Aorta (tissue), 5 donors: ENCODE measurements at places on chromosomes 1 and 21. TPM values are rescaled to one million over a fixed set of nuclear protein-coding genes. Genes with fewer than 3 reads are reported as not detected.

GRCh38 chr21:23131177-23131576 lies 2133.0 kb downstream of the NCAM2 start:
- no peak for DNase-seq
- no peaks in the 10 kb centered on the region for H3K36me3 ChIP-seq
- H3K4me3 ChIP-seq: no peak overlapping the region

DNA sequence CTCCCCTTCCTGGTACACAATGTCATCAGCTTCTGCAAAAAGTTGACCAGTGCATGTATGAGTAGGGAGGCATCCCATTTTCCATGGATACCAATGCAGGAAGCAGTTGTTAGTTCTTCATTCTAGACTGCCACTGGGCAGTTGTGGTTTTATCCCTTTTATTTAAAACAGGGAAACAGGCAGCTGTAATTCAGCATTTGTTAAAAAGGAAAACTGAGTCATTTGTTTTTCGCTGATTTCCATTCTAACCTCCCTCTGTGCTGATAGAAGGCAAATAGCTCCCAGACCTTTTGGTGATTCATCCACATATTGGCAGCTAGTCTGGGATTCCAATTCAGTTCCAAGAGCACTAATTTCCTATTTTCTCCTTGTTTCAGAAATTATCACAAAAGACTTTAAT lies 21.1 kb upstream of the ABCA4 start:
- no peak overlapping the region for H3K27ac ChIP-seq
- H3K36me3 ChIP-seq: no peaks in the 10 kb centered on the region
- H3K4me3 ChIP-seq: no peak overlapping the region

DNA sequence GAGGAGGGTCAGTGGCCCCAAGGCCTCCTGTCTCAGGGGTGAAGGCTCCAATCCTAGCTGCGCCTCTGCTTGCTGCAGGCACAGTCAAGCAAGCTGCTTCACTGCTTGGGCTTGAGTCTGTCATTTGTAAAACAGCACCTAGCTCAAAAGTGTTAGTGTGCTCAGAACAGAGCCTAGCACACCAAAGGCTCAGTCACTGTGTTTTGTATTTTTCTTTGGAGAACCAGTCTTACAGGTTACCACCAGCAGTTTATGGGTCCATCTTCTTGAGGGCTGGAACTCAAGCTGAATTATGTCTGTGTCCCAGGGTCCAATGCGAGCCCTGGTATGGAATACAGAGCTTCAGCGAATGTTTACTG lies 113.6 kb downstream of the DMRTB1 start:
- H3K4me1 ChIP-seq: no peaks in the 10 kb centered on the region
- no peaks in the 10 kb centered on the region for H3K27me3 ChIP-seq
- no peak overlapping the region for H3K27ac ChIP-seq

- DNase-seq: no peak
- no peaks in the 10 kb centered on the region for H3K27me3 ChIP-seq
- no peaks in the 10 kb centered on the region for H3K4me1 ChIP-seq
- H3K4me3 ChIP-seq: no peak overlapping the region
Measured at GRCh38 chr1:155136748-155137147, 1.1 kb downstream of the SLC50A1 start.

DNA sequence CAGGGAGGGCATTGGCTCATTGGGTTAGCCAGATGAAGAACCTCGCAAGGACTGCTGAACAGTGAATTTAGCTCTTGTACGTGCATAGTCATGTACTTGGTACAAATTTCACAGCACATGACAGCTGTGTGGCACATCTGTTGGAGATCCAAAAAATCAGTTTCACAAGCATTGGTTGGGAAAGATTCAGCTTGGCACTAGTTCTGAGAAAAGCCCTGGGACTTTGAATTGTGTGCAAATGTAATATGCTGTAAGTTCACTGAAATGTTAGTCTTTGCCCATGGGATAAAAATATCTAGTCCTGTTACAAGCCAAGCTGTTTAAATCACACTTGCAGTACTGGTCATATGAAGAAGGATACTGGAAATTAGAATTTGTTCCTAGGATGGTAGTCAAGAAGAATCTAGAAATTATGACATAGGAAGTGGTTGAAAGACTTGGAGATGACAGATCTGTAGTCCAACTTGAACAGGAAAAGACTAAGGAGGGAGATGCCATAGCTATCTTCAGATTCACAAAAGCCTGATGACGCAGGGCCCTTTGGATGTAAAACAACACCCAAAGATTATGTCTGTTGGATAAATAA lies 19.2 kb downstream of the LAMC2 start:
- no peak overlapping the region for H3K27ac ChIP-seq
- H3K4me1 ChIP-seq: no peaks in the 10 kb centered on the region
- DNase-seq: no peak
- no peak overlapping the region for H3K4me3 ChIP-seq
- no peaks in the 10 kb centered on the region for H3K36me3 ChIP-seq
- H3K27me3 ChIP-seq: no peaks in the 10 kb centered on the region

- no peaks in the 10 kb centered on the region for H3K27me3 ChIP-seq
- peak overlapping the region; percentile 65 for H3K4me3 ChIP-seq
- DNase-seq: no peak
- H3K4me1 ChIP-seq: peaks cover 3% of the 10 kb centered on the region
- peaks cover 12% of the 10 kb centered on the region for H3K36me3 ChIP-seq
Measured at GRCh38 chr1:155272466-155273342, 600 bp downstream of the CLK2 start.

DNA sequence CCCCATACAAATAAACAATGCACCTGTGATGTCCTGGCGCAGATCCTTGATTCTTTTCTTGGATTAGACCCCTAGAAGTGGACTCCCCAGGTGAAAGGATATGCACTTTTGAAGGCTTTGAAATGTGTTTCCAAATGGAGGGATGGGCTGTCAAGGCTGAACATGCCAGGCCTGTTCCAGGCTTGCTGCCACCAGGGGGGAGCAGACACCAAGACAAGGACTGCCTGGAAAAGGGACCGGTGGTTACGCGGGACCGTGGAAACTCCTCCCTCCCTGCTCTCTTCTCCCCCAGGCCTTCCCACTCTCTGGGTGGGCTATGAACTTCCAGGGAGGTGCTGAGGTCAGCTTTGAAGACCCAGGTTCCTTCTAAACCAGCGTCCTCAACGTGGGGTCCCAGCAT lies 12.7 kb downstream of the C1QB start:
- H3K4me1 ChIP-seq: no peaks in the 10 kb centered on the region
- H3K4me3 ChIP-seq: no peak overlapping the region
- H3K27ac ChIP-seq: no peak overlapping the region
- no peak for DNase-seq
- H3K27me3 ChIP-seq: no peaks in the 10 kb centered on the region
- H3K36me3 ChIP-seq: no peaks in the 10 kb centered on the region

GRCh38 chr1:25247829-25248754 lies 838 bp upstream of the RSRP1 start:
- no peaks in the 10 kb centered on the region for H3K27me3 ChIP-seq
- H3K4me1 ChIP-seq: no peaks in the 10 kb centered on the region
- H3K4me3 ChIP-seq: peak overlapping the region; percentile 1
- H3K27ac ChIP-seq: no peak overlapping the region
- DNase-seq: no peak
- H3K36me3 ChIP-seq: no peaks in the 10 kb centered on the region

DNA sequence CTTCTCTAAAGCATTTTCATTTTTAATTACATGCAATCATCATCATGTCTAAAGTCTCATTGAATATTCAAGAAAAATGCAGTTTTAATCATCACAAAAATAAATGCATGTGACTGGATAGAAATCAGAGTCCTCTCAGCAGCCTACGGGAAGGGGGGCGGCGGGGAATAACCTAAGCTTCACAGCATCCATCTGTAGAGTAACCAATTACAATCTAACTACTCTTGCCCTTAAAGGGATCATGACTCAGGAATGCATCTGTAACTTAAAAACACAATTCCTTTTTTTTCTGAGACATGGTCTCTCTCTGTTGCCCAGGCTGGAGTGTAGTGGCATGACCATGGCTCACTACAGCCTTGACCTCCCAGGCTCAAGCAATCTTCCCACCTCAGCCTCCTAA lies 22.6 kb downstream of the MTF1 start:
- no peaks in the 10 kb centered on the region for H3K27me3 ChIP-seq
- no peak overlapping the region for H3K4me3 ChIP-seq
- H3K36me3 ChIP-seq: peaks cover 12% of the 10 kb centered on the region
- DNase-seq: no peak

- H3K4me1 ChIP-seq: no peaks in the 10 kb centered on the region
- DNase-seq: no peak
- H3K27me3 ChIP-seq: no peaks in the 10 kb centered on the region
- no peak overlapping the region for H3K4me3 ChIP-seq
Measured at GRCh38 chr1:244887281-244887680, 22.9 kb upstream of the HNRNPU start.

DNA sequence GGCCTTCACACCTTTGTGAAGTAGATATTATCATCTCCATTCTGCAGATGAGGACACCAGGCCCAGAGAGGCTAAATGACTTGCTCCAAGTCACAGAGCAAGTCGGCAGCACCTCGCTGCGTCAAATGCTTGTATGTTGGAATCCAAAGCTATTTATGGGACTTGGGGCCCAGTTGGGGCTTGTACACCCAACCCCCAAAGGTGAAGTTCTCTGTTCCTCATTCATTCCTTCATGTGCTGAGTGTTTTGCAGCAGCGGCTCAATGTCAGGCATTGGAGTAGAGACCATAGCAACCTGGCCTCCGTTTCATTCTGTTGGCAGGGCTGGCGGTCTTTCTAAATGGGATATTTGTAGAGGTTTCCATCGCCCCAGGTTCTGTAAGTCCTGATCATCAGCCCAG lies 113.4 kb upstream of the SLC25A33 start:
- no peak overlapping the region for H3K4me3 ChIP-seq
- H3K27ac ChIP-seq: no peak overlapping the region
- DNase-seq: no peak
- no peaks in the 10 kb centered on the region for H3K4me1 ChIP-seq

GRCh38 chr1:48785869-48786268 lies 9.2 kb upstream of the BEND5 start:
- no peak for DNase-seq
- H3K36me3 ChIP-seq: no peaks in the 10 kb centered on the region
- no peaks in the 10 kb centered on the region for H3K27me3 ChIP-seq

GRCh38 chr1:84888753-84889152 lies 4.3 kb downstream of the LPAR3 start:
- no peak overlapping the region for H3K27ac ChIP-seq
- no peaks in the 10 kb centered on the region for H3K4me1 ChIP-seq
- DNase-seq: no peak
- H3K36me3 ChIP-seq: no peaks in the 10 kb centered on the region
- no peaks in the 10 kb centered on the region for H3K27me3 ChIP-seq

DNA sequence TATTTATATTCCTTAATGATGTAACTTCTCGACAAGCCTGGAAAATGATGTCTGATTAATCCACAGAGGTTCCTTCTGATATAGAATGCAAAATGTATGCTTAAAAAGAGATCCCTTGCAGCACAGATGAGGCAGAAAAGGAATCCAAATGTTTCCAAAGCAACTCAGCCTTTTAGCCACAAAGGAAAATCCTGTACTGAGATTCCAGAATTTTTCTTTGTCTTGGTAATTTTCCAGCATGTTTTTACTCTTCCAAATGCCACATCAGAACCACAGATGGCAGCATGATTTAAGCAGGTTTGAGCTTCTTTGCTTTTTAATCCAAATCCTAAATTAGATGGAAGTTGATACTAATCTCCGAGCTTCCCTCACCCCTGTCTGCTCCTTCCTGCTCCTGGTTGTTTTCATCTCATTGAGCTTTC lies 176.4 kb upstream of the PALMD start:
- no peaks in the 10 kb centered on the region for H3K27me3 ChIP-seq
- no peaks in the 10 kb centered on the region for H3K36me3 ChIP-seq
- DNase-seq: no peak
- no peak overlapping the region for H3K4me3 ChIP-seq
- H3K4me1 ChIP-seq: no peaks in the 10 kb centered on the region
- no peak overlapping the region for H3K27ac ChIP-seq

GRCh38 chr1:98077691-98078090 lies 156.9 kb upstream of the DPYD start:
- no peak for DNase-seq
- no peaks in the 10 kb centered on the region for H3K4me1 ChIP-seq
- H3K27ac ChIP-seq: no peak overlapping the region
- H3K27me3 ChIP-seq: no peaks in the 10 kb centered on the region
- no peaks in the 10 kb centered on the region for H3K36me3 ChIP-seq

- peaks cover 7% of the 10 kb centered on the region for H3K36me3 ChIP-seq
- H3K4me3 ChIP-seq: no peak overlapping the region
- H3K4me1 ChIP-seq: no peaks in the 10 kb centered on the region
- H3K27me3 ChIP-seq: no peaks in the 10 kb centered on the region
- DNase-seq: no peak
Measured at GRCh38 chr1:208071435-208072031, 160.6 kb upstream of the CD34 start.

DNA sequence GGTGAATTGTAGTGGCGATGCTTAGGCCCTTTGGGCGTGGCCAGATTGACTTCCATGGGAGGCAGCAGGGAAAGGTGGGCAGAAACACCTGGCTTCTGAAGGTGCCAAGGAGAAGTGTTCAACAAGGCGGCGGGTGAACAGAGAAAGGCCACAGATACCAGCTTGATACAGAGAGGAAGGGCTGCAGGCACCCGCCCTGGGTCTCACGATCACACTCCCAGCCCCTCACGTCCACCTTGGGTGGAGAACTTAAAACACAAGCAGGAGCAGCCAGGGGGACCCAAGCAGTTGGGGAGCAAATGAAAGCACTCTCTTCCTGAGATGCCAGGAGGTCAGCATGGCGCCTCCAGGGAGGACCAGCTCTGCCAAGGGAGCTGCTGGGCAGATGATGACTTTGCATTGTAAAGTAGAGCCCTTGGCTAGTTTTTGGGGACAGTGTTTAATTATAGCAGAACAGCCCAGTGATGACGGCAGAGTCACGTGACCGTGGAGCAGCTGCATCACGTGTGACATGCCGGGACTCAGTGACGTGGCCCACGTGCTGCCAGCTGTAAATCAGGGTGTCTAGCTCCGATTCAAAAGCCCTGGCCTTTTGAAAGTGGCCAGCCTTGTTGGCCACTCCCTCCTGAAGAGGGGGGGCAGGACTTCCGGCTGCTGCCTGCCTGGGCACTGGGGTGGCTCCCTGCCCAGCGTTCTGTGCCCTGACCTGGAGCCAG lies 19.0 kb downstream of the SLC37A1 start:
- no peaks in the 10 kb centered on the region for H3K4me1 ChIP-seq
- no peaks in the 10 kb centered on the region for H3K27me3 ChIP-seq
- no peak overlapping the region for H3K4me3 ChIP-seq
- peak; percentile 90 for DNase-seq
- H3K27ac ChIP-seq: no peak overlapping the region

- no peaks in the 10 kb centered on the region for H3K36me3 ChIP-seq
- DNase-seq: no peak
- H3K4me1 ChIP-seq: no peaks in the 10 kb centered on the region
- peak overlapping the region; percentile 76 for H3K27ac ChIP-seq
- H3K4me3 ChIP-seq: no peak overlapping the region
- no peaks in the 10 kb centered on the region for H3K27me3 ChIP-seq
Measured at GRCh38 chr1:183841950-183842794, 37.3 kb downstream of the RGL1 start.

SHE gene
- 20.2 TPM for total RNA-seq

SPRR2F gene
- total RNA-seq: not detected

GBP5 gene
- 3.7 TPM for total RNA-seq

OLFM3 gene
- not detected for total RNA-seq

OR2W3 gene
- 0.39 TPM for total RNA-seq

ATF6 gene
- 30.4 TPM for total RNA-seq

CACHD1 gene
- total RNA-seq: 7.7 TPM
